Vagina (tissue), 2 donors: ENCODE measurements at places on chromosomes 5 and 9.

DNA sequence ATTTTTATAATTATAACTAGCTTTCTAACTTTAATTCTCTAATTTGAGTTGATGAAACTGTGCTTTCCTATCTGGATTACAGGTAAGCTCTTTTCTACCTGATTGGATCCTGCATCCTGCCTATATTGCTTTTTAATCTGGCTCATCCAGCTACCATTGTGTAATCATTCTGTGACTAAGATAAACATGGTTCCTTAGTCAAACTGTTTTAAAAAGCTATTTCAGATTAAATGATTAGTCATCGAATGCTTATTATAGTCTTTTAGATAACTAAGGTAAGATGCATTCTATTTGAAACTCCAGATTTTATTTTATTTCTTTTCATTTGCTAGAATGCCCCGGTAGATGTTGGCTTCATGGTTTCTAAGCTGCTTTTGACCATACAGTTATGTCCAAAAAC lies 50.7 kb downstream of the ICE1 start:
- DNase-seq = no peak

DNA sequence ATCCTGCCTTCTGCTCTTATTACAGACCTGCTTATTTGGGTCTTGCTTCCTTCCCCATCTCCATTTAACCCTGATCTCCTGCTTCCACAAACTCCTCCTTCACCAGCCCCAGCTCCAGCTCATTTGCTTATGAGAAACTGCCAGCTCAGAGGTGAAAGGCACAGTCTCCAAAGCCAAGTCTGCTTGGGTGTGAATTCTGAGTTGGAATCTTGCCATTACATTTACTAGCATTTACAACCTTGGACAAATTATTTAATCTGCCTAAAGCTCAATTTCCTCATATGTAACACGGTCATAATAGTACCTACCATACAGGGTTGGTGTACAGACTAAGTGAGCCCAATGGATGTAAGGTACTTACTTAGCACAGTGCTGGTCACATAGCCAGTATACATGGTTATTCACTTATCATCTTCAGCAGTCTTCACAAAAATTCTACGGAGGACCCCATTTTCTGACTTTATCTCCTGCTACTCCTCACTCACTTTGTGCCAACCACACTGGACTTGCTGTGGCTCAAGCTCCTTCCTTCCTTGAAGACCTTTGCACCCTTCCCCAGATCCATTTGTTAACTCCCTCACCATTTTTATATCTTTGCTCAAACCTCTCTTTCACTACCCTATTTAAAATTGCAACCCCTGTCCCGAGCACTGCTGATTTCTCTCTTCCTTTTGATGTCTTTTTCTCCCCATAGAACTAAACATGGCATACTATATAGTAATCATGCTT lies 86.2 kb downstream of the DOCK2 start:
- DNase-seq = no peak

DNA sequence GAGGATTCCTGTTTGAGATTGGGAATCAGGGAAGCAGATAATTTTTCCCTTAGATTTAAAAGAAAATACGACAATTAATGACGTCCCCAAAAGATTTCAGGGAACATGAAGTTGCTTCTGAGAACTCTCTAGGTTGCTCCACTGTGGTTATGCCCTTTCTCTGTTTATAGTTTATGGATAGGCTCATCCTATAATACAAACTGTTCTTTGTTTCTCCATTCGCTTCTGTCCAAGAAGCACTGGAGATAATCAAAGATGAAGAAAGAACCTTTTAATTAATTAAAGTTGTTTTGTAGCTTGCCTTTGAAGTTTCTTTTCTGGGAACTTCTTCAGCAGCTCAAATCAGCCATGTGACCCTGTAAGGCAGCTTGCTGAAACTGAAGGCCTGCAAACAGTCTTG lies 87.5 kb downstream of the CHSY3 start:
- no peak for DNase-seq

GRCh38 chr9:90872835-90873294 lies 71.2 kb downstream of the SYK start:
- no peak for DNase-seq
